ENCODE measurements at places on chromosomes 16 and 17.

- DNase-seq = peak; percentile 83
These were observed 253.5 kb downstream of the MRTFB start for GRCh38 chr16:14324581-14324980.

- DNase-seq = peak; percentile 44
These were observed 61.7 kb upstream of the LGALS9 start for GRCh38 chr17:27569257-27569722.

- DNase-seq = no peak
These were observed 158.1 kb downstream of the ZNF423 start for GRCh38 chr16:49697631-49698452.

DNA sequence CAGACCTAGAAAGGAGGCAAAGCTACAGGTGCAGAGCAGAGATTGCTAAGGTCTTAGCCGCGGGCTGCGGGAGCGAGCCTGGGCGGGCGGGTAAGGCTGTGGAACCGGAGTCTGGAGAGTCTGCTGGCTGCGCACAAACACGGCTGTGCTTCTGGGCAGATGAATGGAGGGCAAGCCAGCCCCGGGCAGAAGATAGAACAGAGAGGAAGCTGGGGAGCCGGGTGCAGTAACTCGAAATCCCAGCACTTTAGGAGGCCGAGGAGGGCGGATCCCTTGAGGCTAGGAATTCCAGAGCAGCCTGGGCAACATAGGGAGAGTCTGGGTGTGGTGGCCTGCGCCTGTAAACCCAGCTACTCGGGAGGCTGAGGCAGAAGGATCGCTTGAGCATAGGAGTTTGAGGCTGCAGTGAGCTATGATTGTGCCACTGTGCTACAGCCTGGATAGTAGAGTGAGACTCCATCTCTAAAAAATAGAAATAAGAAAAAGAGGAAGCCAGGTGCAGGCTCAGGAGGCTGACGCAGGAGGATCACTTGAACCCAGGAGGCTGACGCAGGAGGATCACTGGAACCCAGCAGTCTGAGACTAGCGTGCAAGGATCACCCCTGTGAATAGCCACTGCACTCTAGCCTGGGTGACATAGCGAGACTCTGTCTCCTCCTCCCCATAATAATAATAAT, 56.3 kb downstream of the PITPNC1 start:
- no peak for DNase-seq

DNA sequence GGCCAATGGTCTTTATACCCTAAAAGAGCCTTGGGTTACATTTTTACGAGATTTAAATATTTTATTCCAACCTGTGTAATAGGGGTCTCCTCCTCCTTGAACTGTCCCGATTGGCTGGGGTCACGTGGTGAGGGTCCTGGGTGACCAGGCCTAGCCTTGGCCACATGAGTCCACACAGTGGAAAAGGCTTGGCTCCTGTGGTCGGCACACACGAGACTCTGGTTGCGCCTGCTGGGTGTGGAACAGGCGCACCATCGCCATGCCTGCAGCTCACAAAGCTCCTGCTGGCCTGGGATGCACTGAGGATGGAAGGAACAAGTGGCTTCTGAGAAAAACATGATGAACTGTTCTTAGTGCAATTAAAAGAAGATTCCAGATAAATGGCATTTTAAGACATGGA, 103.9 kb upstream of the ZNF750 start:
- no peak for DNase-seq

- peak; percentile 98 for DNase-seq
These were observed 35.0 kb downstream of the ZCCHC14 start for GRCh38 chr16:87457709-87458423.

DNA sequence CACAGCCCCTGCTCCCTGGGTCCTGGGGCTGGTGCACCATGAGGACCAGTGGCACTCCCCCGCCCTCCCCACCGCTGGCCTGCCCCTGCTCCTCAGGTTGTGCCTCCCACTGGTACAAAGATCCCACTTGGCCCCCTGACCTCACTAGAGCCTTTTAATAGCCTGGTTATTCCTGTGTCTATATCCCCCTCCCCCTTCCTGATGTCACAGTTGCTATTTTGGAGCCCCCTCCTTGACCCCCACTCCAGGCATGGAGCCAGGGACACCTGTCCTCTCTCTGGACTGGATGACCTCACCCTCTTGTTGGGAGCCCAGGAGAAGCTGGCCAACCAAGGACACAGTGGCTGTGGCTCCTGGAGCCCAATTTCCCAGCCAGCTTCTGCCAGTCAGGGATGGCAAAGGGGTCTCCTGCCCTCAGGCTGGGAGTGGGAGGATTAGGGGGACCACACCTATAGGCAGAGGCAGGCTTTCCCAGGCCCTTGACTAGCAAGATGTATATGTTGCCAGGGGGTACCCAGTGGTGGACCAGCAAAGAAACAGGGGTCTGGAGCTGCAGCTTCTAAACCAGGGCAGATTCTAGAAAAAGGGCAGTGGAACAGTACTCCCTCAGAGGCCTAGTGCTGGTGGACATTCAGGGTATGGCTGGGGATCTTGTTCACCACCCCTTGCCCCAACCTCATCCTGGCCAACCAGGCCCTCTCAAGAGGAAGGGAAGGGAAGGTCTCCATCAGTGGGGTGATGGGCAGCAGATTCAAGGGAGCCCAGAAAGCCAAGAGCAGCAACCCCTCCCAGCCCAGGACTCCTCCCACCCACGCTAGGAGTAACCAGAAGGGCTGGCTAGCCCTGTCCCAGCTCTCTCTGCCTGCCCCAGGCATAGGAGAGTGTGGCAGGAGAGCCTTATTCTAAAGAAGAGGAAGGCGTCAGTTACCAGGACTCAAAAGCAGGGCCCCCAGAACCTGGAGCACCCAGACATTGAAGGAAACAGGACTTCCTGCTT, 10.9 kb downstream of the HDAC5 start:
- no peak for DNase-seq

GRCh38 chr16:67460168-67460567, 20.8 kb downstream of the ATP6V0D1 start:
- no peak for DNase-seq

GRCh38 chr17:65888649-65889048, 303.3 kb downstream of the CEP112 start:
- DNase-seq = peak; percentile 82

GRCh38 chr16:84643180-84643583, 5.1 kb upstream of the KLHL36 start:
- peak; percentile 88 for DNase-seq

GRCh38 chr17:57518587-57519581, 226.2 kb downstream of the CCDC182 start:
- DNase-seq = peak; percentile 50

- no peak for DNase-seq
These were observed 21.4 kb upstream of the SLC46A1 start for GRCh38 chr17:28427371-28427770.
